NCI-H1048 (cell line): ENCODE measurements at places on chromosomes 11 and 22.

GRCh38 chr11:117226388-117227385 is 5.2 kb downstream of the PCSK7 start:
- peak; percentile 23 for DNase-seq

- DNase-seq = no peak
These were observed 66.8 kb upstream of the MYOD1 start for GRCh38 chr11:17652556-17652955.

DNA sequence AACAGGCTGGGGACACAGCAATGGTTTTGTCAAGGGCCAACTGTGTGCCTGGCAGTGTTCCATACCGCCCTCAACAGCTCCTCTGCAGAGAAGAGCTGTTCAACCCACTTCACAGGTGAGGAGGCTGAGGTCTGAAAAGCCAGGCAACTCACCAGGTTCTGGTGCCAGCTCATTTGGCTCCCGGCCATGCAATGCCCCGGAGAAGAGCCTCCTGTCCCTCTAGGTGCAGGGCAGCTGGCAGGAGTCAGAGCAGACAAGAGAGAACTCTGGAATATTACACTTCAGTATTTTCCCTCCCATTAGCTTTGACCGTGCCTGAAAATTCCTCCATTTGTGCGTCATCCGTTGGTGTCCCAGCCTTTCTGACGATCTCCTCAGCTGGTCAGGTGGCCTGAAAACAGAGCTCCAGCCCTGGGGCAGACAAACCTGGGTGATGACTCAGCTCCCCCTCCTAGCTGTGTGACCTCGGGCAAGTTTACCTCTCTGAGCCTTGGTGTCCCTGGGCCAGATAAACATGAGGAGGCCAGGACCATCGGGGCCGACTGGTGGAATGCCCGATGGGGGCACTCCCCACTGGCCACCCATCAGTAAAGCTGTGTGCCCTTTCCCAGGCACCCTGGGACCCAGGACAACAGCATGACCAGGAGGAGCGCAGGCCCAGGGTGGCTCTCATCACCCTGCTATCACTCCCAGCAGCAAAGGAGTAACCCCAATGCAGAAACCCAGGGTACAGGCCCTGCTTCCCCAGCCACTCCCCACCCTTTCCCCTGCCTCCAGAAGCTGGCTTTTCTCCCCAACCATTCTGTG is 9.6 kb upstream of the C1QTNF6 start:
- DNase-seq = no peak

DNA sequence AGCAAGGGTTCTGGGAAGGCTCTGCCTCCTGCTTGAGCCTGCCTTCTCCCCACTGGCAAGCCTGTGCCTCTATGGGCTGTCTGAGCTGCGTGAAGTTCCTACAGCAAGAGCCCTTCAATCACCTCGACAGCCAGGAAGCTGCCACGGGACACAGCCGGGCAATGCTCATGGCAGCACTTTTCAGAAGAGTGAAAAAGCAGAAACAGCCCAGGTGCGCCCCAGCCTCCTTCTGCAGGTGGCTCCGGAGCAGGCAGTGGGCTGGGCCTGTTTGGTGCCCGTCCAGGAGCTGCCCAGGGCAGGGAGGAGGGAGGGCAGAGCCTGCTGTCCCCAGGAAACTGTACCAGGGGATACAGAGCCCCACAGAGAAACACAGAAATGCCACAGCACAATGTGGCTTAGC is 24.6 kb upstream of the COMT start:
- no peak for DNase-seq
